ENCODE measurements at places on chromosomes 7 and 10.

- no peak for DNase-seq
These were observed 200.8 kb upstream of the PFKP start for GRCh38 chr10:2866569-2866968.

GRCh38 chr7:4073052-4073451 is 609.0 kb upstream of the FOXK1 start:
- DNase-seq, result no peak

DNA sequence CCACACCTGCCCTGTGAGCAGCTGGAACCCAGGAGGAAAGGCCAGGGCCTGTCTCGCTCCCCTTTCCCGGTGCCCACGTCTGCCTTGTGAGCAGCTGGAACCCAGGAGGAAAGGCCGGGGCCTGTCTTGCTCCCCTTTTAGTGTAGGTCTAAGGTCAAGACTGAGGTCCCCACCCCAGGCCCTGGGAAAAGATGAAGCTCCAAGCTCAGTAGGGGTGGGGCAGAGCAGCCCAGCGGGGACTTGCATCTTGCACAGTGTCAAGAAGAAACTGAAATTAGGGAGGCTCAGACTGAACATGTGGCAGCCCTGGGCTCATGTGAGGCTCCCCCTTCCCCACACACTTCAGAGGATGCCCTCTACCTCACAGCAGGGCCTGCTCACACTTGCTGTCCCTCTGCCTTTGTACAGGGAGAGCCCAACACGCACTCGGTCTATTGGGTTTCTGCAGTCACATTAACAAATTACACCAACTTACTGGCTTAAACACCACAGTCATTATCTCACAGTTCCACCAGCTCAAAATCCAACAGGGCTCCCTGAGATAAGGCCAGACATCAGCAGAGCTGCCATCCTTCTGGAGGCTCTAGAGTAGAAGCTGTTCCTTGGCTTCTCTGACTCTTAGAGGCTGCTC is 12.4 kb downstream of the POLL start:
- no peak for DNase-seq

DNA sequence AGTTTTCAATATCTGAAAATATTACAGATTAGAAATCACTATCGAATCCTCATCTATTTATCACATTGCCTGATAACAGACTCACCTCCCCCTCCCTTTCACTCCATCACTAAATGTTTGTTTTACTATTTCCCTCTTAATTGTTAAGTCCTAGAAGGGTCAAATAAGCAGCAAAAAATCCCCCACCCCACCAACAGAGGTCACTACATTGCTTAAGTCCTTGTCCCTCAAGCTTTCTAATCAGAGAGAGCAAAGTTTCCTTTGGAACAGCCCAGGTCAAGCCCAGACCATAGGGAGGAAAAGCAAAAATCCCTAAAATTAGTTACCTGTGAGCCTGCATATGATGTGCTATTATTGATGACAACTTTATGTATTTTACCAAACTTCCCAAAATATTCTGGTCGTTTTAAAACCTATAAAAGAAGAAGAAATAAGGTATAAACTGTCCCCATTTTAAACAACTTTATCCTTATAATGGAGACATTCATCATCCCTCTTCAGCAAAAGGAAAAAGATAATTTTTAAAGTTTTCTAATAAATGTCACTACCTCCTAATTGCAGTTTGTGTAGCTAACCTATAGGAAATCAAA is 95.0 kb downstream of the CNOT4 start:
- DNase-seq, result no peak

GRCh38 chr7:142812437-142813215 is 41.9 kb downstream of the PRSS2 start:
- DNase-seq, result no peak

- DNase-seq, result no peak
These were observed 267.3 kb upstream of the NPVF start for GRCh38 chr7:25495342-25496250.

Measured in stimulated activated CD4-positive, alpha-beta T cell treated with anti-CD3 and anti-CD28 coated beads, Interleukin-1b, Interleukin-23, amount 100 ng/mL, for 1 hour (primary cell).